ENCODE measurements at places on chromosomes 6 and 20.

DNA sequence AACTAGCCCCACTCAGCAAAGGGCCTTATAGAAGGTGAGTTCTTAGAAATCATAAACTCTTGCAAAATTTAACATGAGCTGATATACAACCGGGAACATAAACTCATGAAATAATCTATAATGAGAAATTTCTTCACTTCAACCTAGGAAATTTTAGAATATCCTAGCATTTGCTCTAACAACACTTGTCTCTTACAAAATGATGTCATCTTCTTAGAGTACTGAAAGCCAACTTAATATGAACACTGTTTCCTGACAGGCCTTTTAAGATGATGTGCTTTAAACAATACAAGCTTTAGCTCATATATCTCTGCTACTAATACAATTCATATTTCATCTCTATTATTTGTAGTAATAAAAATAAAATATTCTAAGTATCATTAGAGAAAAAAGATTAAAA is 932 bp downstream of the PACRG start:
- DNase-seq: no peak

GRCh38 chr20:36754656-36755222 is 8.8 kb upstream of the NDRG3 start:
- peak; percentile 31 for DNase-seq

- no peak for DNase-seq
Observed at GRCh38 chr6:52992980-52993920, 1.8 kb downstream of the GSTA4 start.

DNA sequence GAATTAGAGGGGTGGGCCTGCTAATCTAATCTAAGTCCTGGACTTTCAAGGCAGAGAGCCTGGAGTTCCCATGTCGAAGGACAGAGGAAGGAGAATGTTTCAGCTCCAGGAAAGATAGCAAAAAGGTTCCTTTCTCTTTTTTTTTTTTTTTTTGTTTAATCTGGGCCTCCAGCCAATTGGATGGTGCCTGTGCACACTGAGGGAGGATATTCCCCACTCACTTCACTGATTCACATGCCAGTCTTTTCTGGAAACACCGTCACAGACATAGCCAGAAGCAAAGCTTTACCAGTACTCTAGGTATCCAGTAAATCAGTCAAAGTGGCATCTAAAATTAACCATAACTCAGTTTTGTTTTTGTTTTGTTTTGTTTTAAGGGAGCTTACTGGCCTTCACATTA is 721.1 kb downstream of the TENT5A start:
- no peak for DNase-seq

- no peak for DNase-seq
Observed at GRCh38 chr20:41142919-41143318, 5.6 kb downstream of the PLCG1 start.

DNA sequence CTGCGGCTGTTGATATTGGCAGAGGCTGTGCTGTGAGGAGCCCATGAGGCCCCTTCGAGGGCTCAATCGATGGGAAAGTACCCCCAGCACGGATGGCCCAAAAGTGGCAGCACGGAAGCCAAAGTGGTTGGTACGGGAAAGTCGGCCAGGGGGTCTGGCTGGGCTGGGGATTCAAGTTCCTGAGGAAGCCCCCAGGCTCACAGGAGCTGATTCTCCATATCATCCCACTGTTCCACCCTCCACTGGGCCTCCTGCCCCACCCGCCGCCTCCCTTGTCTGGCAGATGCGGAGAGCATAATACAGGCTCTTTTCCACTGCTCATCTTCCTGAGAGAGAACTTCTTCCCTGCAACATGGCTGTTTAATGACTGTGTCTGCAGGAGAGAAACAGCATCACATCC is 217.8 kb upstream of the CST7 start:
- DNase-seq: no peak

- DNase-seq: no peak
Observed at GRCh38 chr6:168671863-168672546, 231.0 kb downstream of the SMOC2 start.

DNA sequence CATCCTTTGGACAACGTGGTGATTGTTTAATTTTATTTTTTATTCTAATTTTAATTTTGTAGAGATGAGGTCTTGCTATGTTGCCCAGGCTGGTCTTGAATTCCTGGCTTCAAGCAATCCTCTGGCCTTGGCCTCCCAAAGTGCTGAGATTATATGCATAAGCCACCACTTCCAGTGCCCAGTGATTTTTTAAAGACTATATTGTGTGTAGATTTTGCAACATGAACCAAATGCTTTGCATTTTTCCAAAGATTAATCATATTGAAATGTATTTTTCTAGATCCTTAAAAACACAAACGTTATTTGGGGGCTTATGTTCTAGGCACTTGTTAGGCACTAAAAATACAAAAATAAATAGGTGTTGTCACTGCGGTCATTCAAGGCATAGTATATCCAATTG is 117.6 kb upstream of the CCN2 start:
- DNase-seq: no peak

DNA sequence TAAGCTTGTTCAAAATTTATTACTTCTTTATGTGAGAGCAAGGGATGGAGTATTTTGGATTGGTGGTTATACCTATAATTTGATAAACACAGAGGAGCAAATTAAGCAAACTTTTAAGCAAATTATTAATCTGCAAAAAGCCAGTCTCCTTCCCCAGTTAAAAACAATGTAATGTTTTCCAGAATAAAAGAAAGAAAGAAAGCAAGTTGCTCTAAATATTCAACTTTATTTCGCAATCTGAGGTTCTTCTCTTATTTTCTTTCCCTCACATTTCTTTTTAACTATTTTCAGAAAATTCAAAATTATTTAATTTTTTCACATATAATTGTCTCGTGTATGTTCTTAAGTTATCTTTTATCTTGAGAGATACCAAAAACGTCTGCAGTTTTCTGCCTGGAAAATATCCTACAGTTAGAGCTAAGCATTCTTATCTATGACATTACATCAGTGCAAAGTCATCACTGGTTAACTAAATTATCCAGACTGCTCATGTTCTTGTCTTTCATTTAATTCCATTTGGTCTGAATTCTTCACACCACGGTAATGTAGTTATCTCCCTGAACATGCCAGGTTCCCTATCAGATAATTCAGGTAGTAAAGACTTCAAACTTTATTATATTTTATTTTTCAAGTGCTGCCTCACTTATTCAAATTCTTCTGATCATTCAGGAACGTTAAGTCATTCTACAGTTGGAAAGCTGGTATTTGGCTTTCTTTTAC is 3.3 kb upstream of the CNKSR3 start:
- DNase-seq: no peak

DNA sequence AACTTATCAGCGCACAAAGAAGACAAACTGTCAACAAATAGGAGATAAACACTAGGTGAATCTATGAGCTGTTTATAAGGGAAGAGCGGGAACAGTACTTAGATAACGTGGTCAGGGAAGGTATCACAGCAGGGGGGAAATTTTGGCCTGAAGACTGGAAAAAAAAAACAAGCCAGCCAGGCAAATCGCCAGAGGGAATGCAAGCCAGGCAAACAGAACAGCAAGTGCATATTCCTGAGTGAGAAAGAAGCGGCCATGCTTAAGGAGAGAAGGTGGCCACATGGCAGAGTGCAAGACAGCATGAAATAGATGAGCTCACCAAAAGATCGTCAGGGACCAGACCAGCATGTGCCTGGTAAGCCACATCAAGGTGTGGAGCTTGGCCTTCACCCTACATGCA is 466.5 kb upstream of the ARID1B start:
- no peak for DNase-seq

DNA sequence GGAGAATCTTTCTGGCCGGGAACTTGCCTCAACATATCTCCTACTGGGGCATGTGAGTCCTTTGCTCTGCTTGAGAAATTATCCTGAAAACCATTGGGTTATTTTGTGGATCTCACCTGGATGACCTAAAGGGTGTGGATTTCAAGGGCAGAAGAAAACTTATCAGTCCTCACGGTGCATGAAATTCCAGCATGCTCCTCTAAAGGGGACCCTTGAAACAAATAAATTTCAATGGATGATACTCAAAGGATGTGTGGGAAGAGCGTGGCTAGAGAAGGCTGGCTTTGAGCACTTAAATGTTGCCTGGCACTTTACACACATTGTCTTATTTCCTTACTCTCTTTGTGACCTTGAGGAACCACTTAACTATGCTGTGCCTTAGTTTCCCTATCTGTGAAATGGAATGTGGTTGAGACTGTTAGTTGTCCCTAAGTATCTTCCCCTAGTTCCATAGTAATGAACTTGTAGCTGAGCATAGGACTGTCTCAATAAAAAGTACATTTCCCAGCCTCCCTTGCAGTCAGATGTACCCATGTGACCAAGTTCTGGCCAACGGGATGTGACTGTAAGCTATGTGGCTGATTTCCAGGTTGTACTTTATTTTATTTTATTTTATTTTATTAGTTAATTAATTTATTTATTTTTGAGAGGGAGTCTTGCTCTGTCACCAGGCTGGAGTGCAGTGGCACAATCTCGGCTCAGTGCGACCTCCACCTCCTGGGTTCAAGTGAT is 81.9 kb upstream of the PTPN1 start:
- DNase-seq: no peak

DNA sequence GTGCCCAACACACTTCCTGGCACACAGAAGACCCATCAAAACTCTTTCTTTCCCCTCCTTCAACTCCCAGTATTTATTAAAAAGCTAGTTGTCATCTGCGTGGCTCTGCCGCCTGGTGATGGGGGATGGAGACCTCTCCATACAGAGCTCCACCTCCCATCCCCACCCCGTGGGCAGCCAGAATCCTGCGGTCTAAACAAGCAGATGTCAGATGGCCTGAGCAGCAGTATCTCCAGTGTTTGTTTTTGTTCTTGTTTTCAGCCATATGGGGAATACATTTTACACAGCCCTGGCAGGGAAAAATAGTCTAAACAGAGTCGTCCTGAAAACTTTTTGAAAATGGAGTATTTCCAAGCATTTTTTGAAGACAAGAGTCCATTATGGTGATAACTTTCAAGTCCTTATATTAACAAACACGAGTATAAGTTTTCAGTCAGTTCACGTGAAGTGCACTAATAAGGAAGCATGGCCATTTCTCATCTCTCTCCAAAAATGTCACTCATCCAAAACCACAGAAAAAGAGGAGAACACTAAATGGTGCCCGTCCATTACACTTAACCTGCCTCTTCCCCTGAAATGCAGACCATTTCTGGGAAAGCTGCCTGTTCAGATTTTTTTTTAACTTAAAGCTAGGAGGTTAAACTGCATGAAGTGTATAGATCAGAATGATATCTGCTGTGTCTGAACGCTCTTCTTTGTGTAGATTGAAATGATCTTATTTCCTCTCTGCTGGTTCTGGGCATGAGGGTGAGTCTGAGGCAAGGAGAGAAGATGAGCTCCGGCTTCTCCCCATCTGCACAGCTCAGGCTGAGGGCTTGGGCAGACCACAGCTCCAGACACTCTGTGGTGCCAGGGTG is 91.0 kb downstream of the TCP11 start:
- DNase-seq: no peak

DNA sequence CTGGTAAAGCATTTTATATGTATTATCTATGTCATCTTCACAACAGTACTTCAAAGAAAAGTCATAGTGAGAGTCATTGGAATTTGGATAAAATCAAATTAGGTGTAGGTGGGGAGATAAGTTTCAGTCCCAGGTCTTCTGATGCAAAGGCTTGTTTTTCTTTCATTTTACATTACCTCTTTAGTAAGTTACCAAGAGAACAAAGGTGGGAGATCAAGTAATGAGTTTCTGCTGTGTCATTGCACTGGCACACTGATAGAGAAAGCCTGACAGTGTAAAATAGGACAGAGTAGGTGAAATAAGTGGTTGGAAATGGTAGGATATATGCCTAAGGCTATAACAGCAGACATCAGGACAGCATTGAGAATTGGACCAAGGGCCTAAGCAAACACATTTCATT is 250.4 kb downstream of the NKAIN2 start:
- DNase-seq: no peak

DNA sequence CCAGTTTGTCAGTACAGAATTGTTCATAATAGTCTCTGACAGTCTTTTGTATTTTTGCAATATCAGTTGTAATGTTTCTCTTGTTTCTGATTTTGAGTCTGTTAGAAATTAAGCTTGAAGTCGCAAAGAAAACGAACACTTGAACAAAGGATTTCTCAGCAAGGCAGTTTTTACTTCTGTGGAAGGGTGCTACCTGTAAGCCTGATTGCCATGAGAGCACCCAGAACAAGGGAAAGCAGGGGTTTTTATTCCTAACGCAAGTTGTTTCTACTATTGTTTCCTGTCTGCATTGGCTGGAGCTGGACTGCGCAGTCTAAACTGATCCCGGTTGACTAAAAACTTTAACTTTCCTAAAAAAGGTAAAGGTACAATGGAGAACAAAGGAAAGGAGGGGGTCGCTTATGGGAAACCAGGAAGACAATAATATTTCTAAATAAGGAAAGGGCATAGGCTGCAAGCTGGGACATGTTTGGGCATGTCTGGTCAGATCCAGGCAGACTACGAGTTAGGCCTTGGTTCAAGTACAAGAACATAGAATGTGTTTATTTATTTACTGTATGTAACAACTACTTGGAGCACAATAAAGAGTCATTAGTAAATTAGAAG is 28.5 kb downstream of the HLA-B start:
- DNase-seq: no peak

DNA sequence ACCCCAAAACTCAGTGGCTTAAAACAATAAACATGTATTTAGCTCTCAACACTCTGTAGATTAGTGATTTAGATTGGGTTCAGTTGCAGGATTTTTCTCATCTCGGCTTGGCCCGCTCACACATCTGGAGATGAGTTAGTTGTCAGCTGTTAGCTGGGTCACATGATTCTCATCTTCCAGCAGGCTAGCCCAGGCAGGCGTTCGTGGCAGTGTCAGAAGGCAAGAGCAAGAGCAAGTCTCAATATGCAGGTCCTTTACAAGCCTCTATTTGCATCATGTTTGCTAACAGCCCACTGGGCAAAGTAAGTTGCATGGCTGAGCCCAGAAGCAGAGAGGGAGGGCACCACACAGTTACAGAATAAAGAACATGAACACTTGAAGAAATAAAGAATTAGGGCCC is 83.6 kb upstream of the MYLIP start:
- DNase-seq: no peak

DNA sequence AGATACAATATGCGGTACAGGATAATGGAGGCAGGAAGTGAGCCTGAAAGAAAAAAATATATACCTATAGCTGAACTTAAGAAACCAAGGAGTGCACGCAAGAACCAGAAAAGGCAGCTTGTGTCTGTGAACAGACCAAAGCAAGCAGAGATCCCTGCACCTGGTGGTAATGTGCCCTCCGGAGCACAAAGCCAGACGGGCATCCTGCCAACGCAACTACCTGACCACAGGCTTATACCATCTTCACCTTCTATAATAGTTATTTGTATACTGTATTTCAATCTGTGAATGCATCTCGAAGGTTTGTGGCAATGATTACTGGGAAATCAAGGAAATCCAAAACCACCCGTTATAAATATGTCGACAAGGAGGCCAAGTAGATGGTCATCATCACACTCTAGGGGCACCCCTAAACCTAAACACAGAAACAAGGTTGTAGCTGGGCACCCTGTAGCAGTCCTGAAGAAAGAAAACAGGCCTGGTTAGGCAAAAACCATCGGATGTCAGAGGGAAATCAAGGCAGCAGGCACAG is 801 bp downstream of the FBXL4 start:
- peak; percentile 49 for DNase-seq

GRCh38 chr6:16092140-16092539 is 36.7 kb upstream of the MYLIP start:
- DNase-seq: no peak
